ENCODE measurements at places on chromosomes 4 and X. TPM values are rescaled to one million over a fixed set of nuclear protein-coding genes. Genes with fewer than 3 reads are reported as not detected.

The SH2D1A gene
- 0.16 TPM for total RNA-seq

- H3K4me3 ChIP-seq: no peak overlapping the region
- H3K27me3 ChIP-seq: no peaks in the 10 kb centered on the region
- H3K27ac ChIP-seq: no peak overlapping the region
- H3K36me3 ChIP-seq: no peaks in the 10 kb centered on the region
These were observed 134.1 kb downstream of the GABRG1 start for GRCh38 chr4:45989775-45990174.

DNA sequence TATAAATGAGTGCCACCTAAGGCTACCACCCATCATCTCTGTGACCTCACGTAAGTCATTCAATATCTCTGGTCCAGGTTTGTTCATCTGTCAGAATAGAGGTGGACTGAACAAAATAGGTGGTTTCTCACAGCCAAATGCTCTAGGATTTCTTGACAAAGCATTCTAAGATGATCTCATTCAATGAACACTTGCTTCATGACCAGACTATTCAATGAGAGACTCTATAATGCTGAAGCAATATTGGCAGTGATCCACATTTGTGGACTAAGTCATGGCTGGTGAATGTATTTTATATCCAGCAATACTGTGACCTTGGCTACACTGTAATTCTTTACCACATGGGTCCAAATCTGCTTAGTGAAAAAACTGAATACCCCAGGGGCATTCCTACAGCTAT, 37.9 kb downstream of the LDB2 start:
- H3K27ac ChIP-seq: no peak overlapping the region
- H3K36me3 ChIP-seq: no peaks in the 10 kb centered on the region
- DNase-seq: no peak
- H3K4me1 ChIP-seq: no peaks in the 10 kb centered on the region
- no peaks in the 10 kb centered on the region for H3K27me3 ChIP-seq

- no peak for DNase-seq
- no peak overlapping the region for H3K27ac ChIP-seq
- no peak overlapping the region for H3K4me3 ChIP-seq
- peaks cover 29% of the 10 kb centered on the region for H3K4me1 ChIP-seq
These were observed 17.8 kb downstream of the JADE1 start for GRCh38 chr4:128827296-128827695.

The SLIT2 gene
- total RNA-seq: 6.3 TPM

The NXF2 gene
- 0.31 TPM for total RNA-seq

The ANOS1 gene
- 0.09 TPM for total RNA-seq

DNA sequence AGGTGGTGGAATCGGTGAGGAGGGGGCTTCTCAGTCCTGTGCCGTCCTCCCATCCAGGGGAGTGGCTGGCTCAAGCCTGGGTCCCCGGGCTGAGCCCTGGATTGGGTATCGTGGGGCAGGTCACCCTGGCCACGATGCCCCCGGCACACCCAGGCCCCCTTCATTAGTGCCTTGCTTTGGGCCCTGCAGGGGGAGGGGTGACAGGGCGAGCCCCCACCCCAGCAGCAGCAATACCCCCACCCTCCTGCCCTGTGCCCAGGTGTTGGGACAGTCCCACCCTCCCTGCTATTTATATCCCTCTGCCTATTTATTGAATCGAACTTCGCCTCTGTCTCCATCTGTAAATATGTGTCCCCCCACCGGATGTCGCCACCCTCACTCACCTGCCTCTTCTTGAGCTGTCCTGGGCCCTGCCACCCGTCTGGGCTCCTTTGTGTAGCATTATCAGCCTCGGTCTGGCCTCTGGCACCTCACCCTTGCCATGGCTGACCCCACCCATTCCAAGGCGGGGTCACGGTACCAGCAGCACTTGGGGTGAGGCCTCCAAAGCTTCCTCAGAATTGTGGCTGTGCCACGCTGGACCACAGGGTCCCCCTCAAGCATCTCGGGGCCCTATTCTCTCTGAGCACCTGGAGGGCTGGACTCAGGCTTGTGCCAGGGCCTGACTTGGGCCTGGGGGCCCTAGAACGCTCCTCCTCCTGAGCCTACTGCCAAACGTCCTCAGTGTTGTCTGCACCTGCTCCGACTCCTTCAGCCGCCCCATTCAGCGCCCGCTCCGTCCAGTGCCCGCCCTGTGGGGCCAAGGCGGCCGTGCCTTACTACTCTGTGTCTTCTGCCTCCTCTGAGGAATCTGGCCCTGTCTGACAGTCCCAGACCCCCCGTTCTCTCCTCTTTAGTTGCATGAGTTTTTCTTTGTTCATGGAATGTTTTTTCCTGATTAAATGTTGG, 6.1 kb downstream of the LAGE3 start:
- no peaks in the 10 kb centered on the region for H3K27me3 ChIP-seq
- H3K4me3 ChIP-seq: no peak overlapping the region
- peaks cover 13% of the 10 kb centered on the region for H3K4me1 ChIP-seq
- peaks cover 46% of the 10 kb centered on the region for H3K36me3 ChIP-seq
- DNase-seq: no peak

DNA sequence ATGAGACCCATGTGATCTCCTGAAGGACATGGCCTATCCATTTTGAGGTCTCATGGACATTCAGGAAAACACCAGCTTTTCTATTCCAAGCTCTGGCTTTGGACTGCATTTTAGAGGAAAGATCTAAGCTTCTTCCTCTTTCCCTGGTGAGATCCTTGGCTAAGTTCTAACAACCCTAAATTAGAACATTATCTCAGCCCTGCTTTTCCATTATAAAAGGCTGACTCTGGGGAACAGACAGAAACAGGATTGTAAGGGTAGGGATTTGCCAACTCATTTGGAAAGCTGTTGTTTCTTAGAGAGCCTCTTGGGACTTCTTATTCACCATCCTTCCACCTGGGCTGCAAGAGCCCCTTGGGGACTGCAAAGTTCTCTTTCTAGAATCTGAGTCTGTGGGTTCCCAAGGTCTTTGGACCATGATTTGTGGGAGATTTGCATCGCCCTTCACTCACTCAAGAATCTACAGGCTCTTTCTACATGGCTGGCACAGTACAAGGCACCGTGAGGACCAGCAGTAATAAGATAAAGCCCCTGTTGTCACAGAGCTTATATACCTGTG, 146.9 kb downstream of the FNIP2 start:
- H3K27ac ChIP-seq: no peak overlapping the region
- H3K4me3 ChIP-seq: no peak overlapping the region
- DNase-seq: no peak
- H3K4me1 ChIP-seq: no peaks in the 10 kb centered on the region
- no peaks in the 10 kb centered on the region for H3K36me3 ChIP-seq

GRCh38 chr4:183097231-183098018, 1.6 kb upstream of the WWC2 start:
- no peak overlapping the region for H3K4me3 ChIP-seq
- no peak overlapping the region for H3K27ac ChIP-seq
- no peaks in the 10 kb centered on the region for H3K27me3 ChIP-seq
- H3K4me1 ChIP-seq: peaks cover 29% of the 10 kb centered on the region
- DNase-seq: no peak

DNA sequence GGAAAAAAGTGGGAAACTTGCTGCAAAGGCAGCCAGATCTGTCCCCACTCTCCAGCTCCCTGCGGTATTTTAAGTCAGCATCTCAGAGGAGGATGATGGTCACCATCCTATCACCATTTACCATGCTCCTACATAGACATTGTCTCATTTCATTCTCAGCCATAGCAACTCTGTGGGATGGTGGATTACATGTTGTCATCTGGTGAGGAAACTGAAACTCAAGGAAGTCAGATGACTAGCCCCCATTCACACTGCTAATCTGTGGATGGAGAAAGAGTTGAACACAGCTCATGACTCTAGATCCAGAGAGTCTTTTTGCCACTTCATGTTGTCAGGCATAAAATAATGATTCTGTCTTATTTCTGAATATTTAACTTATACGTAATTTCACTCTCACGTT, 323.5 kb downstream of the PTTG2 start:
- no peaks in the 10 kb centered on the region for H3K36me3 ChIP-seq
- H3K4me1 ChIP-seq: peaks cover 15% of the 10 kb centered on the region
- no peak overlapping the region for H3K4me3 ChIP-seq
- no peak for DNase-seq

The CXorf51A gene
- not detected for total RNA-seq

The TMEM31 gene
- total RNA-seq: not detected

All from K562 (cell line).